Umbilical cord (tissue), 2 donors: ENCODE measurements at places on chromosomes 4 and X.

DNA sequence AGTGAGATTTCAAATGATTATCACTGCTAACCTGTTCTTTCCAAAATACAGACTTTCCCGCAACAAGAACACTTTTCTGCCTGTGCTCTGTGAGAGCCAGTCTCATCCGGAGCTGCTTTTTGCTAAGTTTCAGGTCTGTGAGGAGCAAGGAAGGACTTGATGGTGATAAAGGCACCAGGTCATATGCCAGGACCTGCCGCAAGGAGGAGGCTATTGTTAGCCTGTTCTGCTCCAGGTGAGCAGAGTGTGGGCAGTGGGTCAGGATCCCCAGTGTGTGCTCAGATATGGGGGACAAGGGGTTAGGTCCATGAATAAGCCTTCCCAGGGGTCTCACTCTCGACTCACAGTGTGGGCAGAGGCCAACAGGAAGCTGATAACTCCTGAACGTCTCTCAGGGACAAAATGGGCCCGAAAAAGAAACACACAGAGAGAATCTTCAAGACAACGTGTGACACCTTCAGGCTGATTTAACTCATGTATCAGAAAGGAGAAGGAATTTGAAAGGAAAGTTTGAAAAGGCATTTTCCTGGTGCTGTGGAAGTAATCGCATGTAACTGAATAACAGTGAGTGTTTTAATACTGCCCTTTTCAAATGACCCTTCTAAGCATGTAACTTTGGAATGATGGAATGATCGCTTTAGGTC lies 57.7 kb upstream of the PDLIM3 start:
- no peak for DNase-seq

DNA sequence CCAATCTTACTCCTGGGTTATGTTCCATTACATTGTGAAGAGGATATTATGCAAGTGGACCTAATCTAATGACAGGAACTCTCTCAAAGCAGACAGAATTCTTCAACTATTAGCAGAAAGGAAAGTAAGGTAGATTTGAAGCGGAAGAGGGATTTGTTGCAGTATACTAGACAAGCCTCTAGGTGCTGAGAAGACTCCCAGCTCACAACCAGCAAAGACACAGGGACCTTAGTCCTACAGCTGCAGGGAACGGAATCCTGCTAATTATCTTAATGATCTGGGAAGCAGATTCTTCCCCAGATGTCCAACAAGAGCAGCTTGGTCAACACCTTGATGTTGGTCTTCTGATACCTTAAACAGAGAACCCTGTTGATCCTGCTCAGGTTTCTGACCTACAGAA lies 73.6 kb downstream of the STK32B start:
- no peak for DNase-seq

- no peak for DNase-seq
Measured at GRCh38 chr4:144785961-144786360, 140.0 kb downstream of the HHIP start.

DNA sequence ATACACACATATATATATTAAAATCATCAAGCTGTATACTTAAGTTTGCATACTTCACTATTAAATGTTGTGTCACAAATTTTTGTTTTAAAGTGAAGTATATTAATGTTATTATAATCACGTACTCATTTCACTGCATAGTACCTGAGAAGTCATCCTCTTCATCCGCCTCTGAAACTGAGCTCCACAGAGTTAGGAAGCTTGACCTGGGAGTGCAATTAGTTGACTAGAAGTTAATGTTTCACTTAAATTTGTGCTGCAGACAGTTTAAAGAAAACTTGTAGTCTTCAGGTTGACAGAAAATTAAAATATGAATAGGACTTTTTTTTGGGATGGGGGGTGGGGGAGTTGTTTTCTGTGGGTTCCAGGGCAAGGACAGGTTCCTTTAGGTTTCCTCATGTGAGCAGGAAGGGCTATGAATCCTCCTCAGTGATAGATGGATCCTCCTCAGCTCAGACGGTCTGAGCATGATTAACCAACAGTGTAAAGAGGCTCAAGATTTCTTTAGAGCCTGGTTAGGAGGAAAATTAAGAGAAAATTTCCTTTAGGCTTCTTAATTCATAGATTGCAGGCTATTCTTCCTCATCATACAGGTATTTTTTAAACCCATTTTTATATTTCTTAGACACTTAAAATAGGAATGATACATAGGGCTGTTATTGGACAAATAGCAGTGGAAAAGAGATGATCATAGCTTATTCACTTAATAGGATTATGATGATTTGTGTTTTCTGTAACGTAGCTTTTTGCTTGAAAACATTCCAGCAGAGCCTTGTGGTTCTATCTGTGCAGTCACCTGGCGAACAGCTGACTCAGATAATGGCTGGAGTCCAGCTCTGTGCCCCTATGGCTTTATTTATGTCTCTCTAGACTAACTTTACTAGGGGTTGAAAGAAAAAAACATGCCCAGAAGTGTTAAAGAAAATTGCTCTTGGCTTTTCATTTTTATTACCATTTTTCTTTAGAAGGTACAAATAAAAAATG lies 102.7 kb downstream of the SLC4A4 start:
- no peak for DNase-seq

DNA sequence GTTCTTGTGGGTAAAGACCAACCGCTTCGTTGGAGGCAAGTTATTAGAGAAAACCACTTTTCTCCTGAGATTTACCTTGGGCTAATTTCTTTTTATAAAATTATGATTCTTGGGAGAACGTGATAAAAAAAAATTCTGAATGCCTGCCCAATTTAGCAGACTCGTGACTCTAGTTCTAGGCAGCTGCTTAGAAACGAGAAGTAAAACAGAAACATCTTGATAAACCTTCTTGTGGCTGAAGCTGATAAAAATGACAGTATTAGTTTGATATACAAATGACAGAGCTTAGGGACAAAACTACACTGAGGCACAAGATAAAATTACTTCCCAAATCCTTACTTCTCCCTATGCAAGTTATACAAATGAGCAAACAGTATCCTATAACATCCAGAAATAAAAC lies 458.9 kb upstream of the TEX13C start:
- peak; percentile 1 for DNase-seq

GRCh38 chr4:125244848-125245450 lies 69.8 kb upstream of the FAT4 start:
- DNase-seq = peak; percentile 31

DNA sequence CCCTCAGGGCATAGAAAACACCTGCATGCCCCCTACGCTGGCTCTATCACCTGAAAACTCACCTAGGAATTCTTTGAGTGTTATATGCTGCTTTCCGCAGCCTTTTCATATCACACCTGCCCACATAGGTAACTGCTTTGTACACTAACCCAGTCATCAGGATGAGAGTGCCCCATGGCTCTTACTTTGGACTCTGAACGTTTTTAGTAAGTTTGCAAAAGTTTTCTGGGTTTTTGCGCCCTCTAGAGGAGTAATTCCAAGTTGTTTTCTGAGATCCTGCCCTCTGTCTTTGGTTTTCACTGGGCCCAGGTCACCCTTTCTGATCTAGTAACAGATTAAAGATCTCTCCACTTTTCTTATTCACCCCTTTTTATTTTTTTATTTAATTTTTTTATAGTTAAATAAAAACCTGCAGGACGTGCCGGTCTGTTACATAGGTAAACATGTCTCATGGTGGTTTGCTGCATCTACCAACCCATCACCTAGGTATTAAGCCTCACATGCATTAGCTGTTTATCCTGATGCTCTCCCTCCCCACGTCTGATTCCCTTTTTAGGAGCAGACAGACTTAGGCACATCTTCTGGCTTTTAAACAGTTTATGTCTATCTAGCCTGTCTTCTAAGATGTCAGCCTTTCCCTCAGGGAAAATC lies 139.2 kb downstream of the NWD2 start:
- peak; percentile 50 for DNase-seq

GRCh38 chr4:173748353-173748752 lies 218.3 kb upstream of the HAND2 start:
- DNase-seq = peak; percentile 67

DNA sequence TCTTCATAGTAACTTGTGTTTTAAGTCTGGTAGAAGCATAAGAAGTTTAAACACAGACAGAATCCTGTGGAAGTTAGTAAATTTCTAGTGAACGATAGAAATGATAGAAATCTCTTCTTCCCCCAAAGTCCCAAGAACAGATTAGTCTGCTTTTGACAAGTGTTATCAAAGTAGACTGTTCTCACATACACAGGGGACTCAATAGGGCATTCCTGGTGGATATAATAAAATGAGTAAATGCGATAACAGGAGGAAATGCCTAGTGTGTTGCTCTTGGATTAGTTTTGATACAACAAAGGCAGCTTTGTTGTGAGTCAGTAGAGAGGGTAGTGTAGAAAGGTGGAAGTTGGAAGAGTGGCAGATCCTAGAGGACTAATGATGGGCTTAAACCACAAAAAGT lies 43.5 kb downstream of the CLCN3 start:
- DNase-seq = no peak
